NT2/D1 (cell line): ENCODE measurements at places on chromosomes 2 and 18.

DNA sequence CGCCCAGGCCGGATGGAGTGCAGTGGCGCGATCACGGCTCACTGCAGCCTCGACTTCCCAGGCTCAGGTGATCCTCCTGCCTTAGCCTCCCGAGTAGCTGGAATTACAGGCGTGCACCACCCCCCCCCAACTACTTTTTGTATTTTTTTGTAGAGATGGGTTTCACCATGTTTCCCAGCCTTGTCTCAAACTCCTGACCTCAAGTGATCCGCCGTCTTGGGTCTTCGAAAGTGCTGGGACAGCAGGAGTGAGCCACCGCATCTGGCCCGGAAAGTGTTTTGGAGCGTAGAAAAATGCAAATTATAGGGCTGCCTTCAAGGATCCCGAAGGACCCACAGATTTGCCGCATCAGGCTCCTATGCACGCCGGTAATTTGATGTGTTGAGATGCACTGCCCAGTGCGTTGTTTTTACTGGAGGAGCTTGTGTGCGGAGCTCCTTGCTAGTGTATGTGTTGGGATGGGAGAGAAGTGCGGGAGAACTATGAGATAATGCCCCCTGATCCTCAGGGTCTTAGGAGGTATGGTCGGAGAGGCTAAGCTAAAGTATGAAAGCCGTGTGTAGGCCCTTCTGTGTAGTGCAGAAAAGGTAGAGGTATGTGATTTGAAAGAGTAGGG lies 1.2 kb upstream of the CLASP1 start:
- DNase-seq = peak; percentile 6

- no peak for DNase-seq
Observed at GRCh38 chr18:58263055-58263957, 219.3 kb downstream of the NEDD4L start.

- peak; percentile 46 for DNase-seq
Observed at GRCh38 chr2:128178650-128179460, 87.9 kb downstream of the UGGT1 start.

- DNase-seq = no peak
Observed at GRCh38 chr2:215238485-215239098, 73.3 kb upstream of the ATIC start.
